ENCODE measurements at places on chromosomes 2 and 18.

- DNase-seq = no peak
Observed at GRCh38 chr18:46366751-46367376, 262.7 kb downstream of the HAUS1 start.

DNA sequence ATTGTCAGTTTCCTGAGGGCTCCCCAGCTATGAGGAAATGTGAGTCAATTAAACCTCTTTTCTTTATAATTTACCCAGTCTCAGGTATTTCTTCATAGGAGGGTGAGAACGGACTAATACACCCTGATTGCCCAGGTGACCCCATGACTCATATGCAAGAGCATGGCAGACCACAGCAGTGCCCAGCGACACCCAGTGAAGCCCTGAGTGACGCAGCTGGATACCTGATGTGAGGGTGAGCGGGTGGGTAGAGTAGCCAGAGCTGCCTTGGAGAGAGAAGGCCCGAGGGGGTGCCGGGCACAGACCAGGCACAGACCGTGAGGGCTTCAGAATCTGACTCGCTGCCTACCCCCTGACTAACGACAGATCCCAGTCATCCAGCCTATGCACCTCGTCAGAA is 15.4 kb downstream of the ALPG start:
- no peak for DNase-seq

- no peak for DNase-seq
Observed at GRCh38 chr2:60453872-60454271, 99.6 kb downstream of the BCL11A start.

GRCh38 chr2:32727157-32727556 is 99.3 kb downstream of the TTC27 start:
- DNase-seq = no peak

- DNase-seq = no peak
Observed at GRCh38 chr2:203823173-203823572, 44.4 kb upstream of the CTLA4 start.

DNA sequence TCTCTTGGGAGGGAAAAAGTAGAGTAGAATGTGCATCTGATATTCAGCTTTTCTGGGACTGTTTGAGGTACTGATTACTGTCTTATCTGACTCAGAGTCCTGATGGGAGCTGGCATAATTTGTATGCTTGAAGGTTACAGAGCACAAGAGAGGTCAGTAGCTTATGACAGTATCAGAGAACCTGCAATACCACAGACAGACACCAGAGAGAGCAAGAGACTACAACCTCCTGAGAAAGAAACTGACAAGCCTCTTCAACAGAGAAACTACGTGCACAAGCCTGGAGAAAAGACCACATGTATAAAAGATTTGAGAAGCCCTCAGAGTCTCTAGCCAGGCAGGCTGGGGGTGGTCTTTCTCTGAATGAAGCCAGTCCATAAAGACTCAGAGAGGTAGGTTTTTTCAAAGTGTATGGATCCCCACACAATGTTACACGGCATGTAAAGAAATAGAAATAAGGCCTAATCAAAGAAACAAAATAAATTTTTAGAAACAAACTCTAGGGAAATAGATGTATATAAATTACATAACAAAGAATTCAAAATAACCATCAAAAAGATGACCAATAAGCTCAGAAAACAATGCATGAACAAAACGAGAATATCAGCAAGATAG is 568.3 kb downstream of the LRRTM4 start:
- DNase-seq = peak; percentile 22

DNA sequence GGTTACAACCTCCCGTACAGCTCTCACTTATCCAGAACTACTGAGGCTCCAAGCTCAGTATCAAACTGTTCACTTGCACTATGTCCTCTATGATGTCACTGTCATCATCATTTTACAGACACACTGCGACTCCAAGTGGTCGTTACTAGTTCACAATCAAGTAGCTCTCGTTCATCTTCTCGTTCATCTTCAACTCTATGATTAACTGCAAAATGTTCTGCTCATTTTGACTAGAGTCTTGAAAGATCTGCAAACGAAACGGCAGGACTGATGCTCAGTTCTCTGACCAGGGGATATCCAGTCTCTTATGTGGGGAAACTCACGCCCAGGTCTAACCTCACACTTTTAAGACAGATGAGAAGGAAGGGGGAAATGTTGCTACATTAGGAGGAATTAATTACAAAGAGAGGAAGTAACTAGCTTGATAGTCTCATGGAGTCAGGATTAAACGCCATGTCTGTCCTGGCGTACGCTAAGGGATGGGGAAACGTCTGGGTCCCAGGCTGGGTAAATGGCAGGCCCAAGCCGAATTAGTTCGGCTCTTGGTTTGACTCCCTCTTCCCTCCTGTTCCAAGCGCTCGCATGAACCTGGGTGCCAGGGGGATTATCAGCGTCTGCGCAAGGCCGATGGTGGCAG is 794 bp upstream of the CHCHD5 start:
- DNase-seq = peak; percentile 44

DNA sequence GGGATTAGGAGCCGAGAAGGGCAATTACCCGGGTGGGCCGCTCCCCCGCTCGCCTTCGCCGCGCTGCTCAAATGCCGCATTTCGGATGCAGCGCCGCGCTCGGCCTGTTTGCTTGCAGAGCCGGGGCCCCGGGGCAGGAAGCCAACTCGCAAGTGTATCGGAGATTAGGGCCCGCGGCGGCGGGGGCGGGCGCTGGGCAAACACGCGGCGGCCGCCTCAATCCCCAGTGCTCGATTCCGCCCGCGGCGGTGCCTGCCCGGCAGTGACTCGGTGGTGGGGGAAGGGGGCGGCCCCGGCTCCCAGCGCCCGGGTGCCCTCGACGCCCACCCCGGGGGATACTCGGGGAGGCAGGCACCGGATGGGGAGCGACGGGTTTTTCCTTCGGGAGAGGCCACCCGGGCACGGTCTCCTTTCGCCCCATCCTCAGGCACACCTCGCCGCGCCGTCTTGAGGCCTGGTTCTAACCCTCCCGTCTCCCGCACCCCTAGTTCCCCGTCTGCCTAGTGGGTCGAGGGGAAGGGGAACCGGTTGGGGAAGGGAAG is 26.6 kb upstream of the NOTO start:
- peak; percentile 45 for DNase-seq
